ENCODE measurements at places on chromosomes 11 and 22. TPM values are rescaled to one million over a fixed set of nuclear protein-coding genes. Genes with fewer than 3 reads are reported as not detected.

The GRM5 gene
- 1.2 TPM for total RNA-seq

The LMNTD2 gene
- 3.0 TPM for total RNA-seq

The ANO3 gene
- total RNA-seq, result 0.28 TPM

The ADAMTS15 gene
- 17.6 TPM for total RNA-seq

The SLC22A25 gene
- total RNA-seq, result not detected

The CCDC116 gene
- 0.71 TPM for total RNA-seq

The ZFTA gene
- total RNA-seq, result 8.7 TPM

The TRIM29 gene
- 26.6 TPM for total RNA-seq

The PLAAT2 gene
- 8.3 TPM for total RNA-seq

The MS4A1 gene
- 16.6 TPM for total RNA-seq

The DTX4 gene
- total RNA-seq, result 44.6 TPM

The KCNJ1 gene
- 0.12 TPM for total RNA-seq

The CCDC90B gene
- total RNA-seq, result 60.9 TPM

The PGA5 gene
- not detected for total RNA-seq

The DSCAML1 gene
- 1.4 TPM for total RNA-seq

The OR5T3 gene
- not detected for total RNA-seq

The MYOD1 gene
- total RNA-seq, result not detected

The BEST1 gene
- 4.9 TPM for total RNA-seq

The SLC7A4 gene
- total RNA-seq, result 0.63 TPM

The NFRKB gene
- 23.2 TPM for total RNA-seq

The PI4KA gene
- total RNA-seq, result 107 TPM

The TTC36 gene
- total RNA-seq, result 0.95 TPM

The SAA4 gene
- total RNA-seq, result 3.8 TPM

The EHF gene
- total RNA-seq, result 82.5 TPM

The POU2AF3 gene
- total RNA-seq, result 1.5 TPM

The ZW10 gene
- total RNA-seq, result 10.7 TPM

The NTM gene
- 30.9 TPM for total RNA-seq

The SHISA8 gene
- not detected for total RNA-seq

The KRTAP5-11 gene
- total RNA-seq, result not detected

The CDON gene
- total RNA-seq, result 25.6 TPM

The LPXN gene
- total RNA-seq, result 31.3 TPM

The APOL6 gene
- total RNA-seq, result 31.1 TPM

The GAB4 gene
- total RNA-seq, result not detected
